ENCODE measurements at places on chromosomes 6 and 20.

- no peak for DNase-seq
Measured at GRCh38 chr6:111118826-111119225, 31.5 kb downstream of the SLC16A10 start.

DNA sequence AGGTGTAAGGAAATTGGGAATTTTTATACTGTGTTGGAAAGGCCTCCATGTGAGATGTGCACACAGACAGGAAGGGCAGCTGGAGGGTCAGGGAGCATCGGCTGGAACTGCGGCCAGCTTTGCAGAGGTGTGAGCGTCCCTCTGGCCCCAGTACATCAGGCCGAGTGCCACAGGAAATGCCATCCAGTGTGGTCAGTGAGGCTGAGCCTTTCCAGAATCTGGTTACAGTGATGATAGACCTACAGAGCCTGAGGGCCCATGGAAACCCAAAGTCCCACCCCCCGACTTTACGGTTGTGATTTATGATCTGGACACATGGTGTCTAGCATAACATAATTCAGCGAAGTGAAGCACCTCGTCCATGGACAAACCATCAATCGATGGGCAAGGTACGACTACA lies 137.3 kb upstream of the PDE10A start:
- DNase-seq, result no peak

DNA sequence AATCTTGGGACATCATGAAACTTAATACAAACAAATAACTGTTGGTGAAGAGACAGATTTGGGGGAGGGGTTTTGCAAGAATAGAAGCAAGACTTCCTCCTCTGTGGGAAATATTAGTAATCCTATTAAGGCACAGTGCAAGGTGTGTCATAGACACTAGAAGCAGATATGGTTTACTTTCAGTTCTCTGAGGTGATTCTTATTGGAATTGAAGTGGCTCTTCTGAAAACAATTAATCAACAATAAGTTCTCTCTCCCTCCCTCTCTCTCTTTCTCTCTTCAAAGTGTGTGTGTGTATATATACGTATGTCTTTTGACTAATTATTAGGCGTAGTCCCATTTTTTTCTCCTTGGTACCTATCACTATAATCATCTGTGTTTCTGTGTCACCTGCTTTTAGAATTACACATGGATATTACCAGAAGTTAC lies 99.8 kb downstream of the HIVEP2 start:
- no peak for DNase-seq

GRCh38 chr6:5809450-5809849 lies 197.3 kb downstream of the NRN1 start:
- DNase-seq, result no peak

- DNase-seq, result peak; percentile 36
Measured at GRCh38 chr6:31734821-31735406, 1.4 kb downstream of the CLIC1 start.

DNA sequence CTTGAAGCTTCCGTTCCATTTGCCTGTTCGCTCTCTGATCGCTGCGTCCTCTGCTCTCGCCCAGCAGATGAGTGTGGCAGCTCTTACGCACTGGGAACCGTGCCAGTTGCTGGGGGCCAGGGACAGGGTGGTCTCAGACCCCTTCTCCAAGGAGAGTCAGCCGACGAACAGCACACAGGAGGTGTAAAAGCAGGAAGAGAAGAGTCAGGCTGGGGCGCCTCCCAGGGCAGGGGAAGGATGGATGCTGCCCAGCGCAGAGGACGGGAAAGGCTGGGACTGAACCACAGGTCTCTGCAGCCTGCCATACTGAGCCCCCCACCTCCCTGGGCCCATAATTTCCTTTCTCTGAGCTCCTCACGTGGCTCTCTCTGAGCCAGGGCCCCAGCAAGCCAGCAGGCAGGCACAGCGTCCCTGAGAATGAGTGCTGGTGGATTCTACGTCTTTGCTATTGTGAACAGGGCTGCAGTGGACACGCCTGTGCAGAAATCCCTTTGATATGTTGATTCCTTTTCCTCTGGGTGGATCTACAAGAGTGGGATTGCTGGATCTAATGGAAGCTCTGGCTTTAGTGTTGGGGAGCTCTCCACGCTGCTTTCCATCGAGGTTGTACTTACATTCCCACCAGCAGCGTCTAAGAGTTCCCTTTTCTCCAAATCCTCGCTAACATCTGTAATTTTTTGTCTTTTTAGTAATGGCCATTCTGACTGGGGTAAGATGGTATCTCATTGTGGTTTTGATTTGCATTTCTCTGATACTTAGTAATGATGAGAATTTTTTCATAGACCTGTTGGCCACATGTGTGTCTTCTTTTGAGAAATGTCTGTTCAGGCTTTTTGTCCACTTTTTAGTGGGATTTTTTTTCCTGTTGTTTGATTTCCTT lies 104.1 kb downstream of the PSMB1 start:
- DNase-seq, result no peak

GRCh38 chr20:47672166-47672565 lies 113.1 kb downstream of the SULF2 start:
- DNase-seq, result no peak

DNA sequence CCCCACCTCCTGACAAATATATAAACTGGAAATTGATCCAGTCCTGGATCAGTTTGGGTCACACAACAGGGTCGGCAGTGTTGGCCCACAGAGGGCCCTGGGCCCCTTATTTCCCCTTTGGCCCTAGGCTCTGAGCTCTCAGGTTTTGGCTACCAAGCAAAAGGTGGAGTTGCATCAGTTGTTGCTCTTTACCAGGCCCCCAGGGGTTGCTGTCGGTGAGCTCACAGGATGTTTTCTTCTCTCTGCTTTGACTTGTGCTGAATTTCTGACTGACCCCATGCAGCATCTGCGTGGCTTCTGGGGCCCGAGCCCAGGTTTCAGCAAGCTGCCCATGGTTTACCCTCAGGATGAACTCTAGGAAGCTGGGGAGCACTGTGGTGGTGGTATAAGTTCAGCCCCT lies 44.6 kb downstream of the PPARD start:
- no peak for DNase-seq

DNA sequence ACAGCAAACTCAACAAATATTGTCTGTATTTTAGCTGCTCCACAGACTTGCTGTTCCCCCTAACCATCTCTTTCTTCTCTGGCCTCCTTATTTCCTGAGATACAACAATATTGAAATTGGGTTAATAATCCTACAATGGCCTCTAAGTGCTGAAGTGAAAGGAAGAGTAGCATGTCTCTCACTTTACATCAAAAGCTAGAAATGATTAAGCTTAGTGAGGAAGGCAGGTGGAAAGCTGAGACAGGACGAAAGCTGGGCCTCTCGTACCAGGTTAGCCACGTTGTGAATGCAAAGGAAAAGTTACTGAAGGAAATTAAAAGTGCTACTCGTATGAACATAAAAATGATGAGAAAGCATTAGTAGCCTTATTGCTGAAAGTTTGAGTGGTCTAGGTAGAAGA lies 63.8 kb downstream of the ELOVL5 start:
- DNase-seq, result no peak

DNA sequence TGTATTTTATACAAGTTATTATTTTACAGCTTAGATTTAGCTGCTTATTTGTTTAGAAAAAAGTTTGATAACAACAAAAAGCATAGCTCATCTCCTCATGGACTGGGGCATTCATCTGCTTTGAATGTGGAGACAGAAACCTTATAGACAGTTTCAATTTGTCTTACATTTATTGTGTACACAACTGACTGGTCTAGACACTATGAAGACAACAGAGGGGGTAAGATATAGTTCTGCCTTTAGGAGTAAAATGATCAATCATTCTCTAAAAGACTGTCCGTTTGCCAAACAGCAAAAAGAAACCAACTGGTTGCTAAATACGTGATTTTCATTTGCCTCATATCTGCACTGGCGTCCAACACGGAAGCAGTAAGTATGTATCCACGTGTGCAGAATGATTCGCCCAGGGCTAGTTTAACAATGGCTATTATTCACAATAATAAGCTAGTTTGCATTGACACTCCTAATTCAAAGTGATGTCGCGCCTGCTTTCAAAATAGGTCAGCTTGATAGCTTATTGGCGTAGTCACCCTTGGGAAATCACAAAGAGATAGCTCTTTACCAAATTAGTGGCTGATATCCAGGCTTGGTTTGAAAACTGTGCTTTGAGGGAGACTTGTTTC lies 153.6 kb downstream of the BMP2 start:
- no peak for DNase-seq

DNA sequence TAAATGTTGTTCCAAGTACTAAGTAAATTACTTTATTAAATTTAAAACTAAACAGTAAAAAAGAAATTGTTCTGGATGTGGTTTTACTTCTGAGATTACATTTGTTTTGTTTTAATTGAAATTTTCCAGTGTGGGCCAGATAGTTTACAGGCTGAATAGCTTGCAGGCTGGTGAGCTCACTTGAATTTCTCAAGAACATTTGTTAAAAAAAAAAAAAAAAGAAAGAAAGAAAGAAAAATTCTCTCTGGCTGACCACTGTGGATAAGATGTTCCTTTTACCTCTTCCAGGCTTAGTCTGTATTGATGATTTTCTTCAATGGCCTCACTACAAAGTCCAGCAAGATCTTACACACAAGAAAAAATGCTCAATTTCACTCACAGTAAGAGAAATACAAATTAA lies 85.4 kb downstream of the PLCG1 start:
- DNase-seq, result no peak

DNA sequence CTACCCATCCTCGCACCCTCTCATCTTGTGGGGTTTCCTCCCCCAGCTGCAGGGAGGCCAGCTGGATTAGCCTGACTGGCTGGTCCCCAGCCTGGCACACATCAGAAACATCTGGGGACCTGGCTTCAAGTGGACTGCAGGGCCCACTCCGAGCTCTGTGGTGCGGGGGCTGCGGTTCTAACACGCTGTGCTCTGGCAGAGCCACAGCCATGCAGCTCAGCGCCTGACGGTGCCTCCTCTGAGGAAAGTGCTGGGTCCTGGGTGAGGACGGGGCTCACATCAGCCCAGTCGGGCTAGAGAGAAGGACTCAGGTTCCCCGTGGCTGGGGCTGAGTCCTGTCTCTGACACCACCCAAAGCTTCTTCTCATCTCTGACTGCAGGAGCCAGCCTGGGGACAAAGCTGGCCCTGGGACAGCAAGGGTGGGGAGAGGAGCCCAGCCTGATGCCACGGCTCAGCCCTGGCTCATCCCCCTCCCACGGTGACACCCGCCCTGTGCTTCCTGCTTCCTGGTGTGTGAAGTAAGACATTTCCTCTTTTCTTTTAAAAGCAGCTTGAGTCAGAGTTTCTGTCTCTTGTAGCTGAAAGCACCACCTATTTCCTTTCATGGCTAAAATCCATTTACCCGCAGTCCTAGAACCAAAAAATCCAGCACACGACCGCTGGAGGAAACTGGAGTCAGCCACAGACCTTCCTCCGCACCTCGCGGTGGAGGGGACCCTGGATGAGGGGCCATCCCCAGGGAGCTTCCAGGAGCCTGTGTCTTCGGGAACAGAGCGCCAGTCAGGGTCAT lies 127.4 kb upstream of the AFDN start:
- DNase-seq, result peak; percentile 22

- no peak for DNase-seq
Measured at GRCh38 chr6:129194306-129194941, 311.5 kb downstream of the LAMA2 start.

- no peak for DNase-seq
Measured at GRCh38 chr6:134291156-134291555, 26.8 kb downstream of the SGK1 start.

DNA sequence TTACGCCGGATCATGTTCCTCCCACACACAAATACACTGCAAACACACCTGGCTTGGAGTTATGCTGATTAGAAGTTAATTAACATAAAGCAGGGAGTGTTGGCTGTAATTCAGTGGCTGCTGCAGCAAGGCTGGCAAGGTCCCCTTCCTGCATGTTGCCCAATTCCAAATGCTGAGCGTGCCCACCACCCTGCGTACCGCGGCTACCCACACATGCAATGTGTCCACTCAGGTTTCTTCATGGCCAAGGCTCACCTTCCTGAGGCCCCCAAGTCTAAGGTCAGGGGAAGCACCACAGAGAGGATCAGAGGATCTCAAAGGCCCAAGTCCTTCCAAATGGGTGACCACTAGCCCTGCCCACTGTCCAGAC lies 11.6 kb upstream of the PRND start:
- DNase-seq, result no peak

DNA sequence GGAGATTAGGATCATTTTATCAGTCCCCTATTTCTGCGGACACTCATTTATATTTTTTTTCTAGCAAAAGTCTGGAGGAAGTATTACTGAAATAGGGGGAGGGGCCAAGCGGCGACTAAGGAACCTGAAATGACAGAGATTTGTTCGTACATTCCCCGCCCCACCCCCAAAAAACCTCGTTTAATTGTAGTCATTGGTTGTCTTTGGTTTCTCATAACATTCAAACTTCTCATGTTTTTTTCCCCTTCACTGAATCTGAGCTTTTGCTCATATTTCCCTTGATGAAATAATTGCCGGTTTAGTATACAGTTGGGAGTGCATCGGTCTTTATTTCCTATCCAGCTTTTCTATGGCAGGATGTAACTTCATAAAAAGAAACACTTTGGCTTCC lies 768 bp upstream of the FYN start:
- DNase-seq, result peak; percentile 38

GRCh38 chr6:150169609-150170008 lies 26.8 kb downstream of the PPP1R14C start:
- no peak for DNase-seq

All from stimulated activated CD8-positive, alpha-beta memory T cell treated with anti-CD3 and anti-CD28 coated beads, Interleukin-4, amount 100 ng/mL, for 4 hours (primary cell).